Naive thymus-derived CD8-positive, alpha-beta T cell (primary cell): ENCODE measurements at places on chromosomes 6 and 20. TPM values are rescaled to one million over a fixed set of nuclear protein-coding genes. Genes with fewer than 3 reads are reported as not detected.

DNA sequence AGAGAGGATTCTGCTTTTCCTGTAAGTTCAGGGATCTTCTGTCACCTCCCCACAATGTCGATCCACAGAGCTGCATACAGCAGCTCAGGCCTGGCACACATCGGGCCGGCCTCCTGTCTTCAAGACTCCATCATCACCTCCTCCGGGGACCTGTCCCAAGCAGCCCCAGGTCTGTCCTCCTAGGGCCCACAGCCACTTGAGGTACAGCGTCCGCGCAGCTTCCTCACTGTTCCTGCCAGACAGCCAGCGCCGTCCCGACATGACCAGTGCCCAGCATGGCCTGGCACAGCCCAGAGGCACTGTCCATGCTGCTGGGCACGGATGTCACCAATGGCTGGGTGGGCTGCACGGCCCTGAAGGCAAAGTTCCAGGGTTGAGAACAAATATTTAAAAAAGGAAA, 101.6 kb downstream of the DLL1 start:
- no peak for DNase-seq

GRCh38 chr20:22394583-22394982, 189.8 kb downstream of the FOXA2 start:
- no peak for DNase-seq

The BNIP5 gene
- polyA plus RNA-seq, result not detected

- no peak for DNase-seq
Observed at GRCh38 chr20:17873410-17874270, 95.0 kb downstream of the SNX5 start.

DNA sequence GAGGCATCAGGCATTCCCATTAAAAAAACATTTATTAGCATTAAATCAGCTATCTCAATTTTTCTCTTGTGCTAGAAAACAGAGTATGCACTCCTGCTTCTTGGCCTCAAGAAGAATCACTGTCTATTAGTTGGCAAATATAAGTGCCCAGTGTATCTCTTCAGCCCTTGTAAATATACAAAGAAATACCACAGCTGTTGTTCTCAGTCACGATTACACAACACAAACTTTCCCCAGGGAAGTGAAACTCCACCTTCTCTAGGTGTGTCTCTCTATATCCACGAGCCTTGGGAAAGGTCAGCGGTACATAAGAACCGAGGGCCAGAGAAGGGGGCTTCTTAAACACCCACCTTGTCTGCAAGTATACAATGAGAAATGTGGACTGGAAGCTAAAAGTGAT, 194.7 kb downstream of the PKHD1 start:
- DNase-seq, result no peak

- DNase-seq, result no peak
Observed at GRCh38 chr6:11701573-11701972, 77.0 kb downstream of the ADTRP start.

GRCh38 chr6:63094947-63095346, 116.3 kb upstream of the FKBP1C start:
- no peak for DNase-seq

GRCh38 chr6:26454631-26455030, 3.1 kb upstream of the BTN2A1 start:
- DNase-seq, result no peak

DNA sequence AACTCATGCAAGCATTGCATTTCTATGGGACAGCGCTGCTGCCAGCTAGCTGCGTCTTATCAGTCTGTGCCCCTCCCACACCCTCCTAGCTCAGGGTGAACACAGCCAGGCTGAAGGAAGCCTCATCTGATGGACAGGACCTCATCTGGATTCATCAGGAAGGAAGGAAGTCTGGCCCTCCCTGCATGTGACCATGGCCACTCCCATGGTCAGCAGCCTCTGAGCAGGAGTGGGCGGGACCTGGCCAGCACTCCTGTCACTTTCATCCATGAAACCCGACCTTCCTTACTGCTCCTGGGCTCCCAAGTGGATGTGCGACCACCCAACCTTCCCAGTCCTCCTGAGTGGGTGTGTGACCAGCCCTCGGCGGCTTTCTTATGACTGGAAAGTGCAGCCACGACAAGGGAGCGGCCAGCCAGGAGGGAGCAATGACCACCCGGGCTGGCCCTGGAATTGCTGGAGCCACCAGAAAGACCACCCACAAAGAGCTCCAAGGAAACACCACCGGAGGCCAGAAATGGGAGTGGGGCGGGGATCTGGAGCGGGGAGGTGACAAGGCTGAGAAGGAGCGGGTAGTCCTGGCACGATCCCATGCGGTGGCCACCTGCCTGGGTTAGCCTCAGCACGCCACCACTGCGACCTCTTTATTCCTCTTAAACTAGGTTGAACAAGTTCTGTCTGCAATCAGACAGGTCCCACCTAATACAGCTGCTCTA, 241.2 kb downstream of the TTLL2 start:
- DNase-seq, result no peak

The POU5F1 gene
- not detected for polyA plus RNA-seq

- no peak for DNase-seq
Observed at GRCh38 chr20:11697646-11698045, 220.0 kb upstream of the BTBD3 start.

DNA sequence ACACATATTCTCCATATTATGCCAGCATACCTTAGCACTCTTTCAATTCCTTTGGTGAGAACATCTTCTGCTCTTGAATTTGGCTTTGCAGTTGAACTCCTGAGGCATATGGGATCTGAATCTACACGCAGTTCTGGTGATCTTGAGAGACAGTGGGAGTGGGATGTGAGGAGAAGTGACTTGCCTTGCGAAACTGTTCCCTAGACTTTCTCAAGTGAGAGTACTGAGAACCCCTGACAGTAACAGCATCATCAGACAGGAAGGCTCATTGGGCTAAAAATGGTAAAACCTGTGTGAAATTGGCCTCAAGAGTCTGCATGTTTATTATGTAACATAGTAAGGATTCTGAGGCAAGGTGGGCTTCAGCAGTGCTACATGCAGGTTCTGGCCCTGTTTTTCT, 49.1 kb upstream of the CEP85L start:
- DNase-seq, result no peak

DNA sequence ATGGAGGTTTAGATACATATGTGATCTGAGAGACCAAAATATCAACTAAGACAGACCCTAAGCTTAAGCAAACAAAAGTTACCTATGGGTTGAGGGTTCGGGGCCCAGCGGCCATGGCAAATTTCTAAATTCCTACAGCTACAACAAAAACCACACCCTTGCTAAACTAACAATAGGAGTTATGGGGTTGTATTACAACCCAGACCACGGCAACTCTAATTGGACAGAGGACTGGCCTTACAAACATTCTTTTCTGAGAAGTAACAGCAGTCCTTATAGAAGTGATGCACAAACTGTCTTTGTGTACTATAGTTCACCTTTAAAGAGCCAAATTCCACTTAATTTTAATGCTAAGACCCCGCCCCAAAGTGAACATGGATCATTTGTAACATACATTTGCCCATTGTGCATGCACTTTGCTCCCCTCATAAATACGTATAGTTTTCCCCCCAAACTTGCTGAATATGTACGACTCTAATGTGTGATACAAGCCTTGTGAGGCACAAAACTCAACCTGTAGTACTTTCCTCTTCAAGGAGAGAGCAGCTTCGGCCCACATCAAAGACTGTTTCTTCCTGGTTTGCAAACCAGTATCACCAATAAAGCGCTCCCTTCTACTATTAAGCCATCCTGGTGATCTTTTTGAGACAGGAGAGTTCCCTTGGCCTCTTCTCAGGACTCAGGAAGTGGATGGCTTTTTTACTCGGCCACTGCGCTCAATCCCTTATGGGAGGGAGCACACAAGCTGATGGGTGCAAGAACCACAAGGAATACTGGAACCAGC, 25.6 kb upstream of the MBOAT1 start:
- no peak for DNase-seq

DNA sequence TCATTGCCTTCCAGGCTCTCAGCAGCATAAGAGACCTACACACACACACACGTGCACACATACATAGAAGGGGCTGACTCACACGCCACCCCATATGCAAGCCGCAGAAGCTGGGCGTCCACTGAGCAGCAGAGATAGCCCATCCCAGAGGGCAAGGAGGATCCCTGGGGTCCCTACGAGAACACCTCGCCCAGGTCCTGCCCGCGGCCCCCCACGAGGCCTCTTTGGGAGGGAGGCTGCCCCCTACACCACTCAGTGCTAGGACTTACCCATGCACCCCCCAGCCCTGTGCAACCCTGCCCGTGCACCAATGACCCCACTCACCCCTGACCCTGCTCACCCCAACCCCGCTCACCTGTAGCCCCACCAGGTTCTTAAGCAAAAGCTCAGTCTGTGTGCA, 20.6 kb upstream of the NTSR1 start:
- DNase-seq, result no peak

DNA sequence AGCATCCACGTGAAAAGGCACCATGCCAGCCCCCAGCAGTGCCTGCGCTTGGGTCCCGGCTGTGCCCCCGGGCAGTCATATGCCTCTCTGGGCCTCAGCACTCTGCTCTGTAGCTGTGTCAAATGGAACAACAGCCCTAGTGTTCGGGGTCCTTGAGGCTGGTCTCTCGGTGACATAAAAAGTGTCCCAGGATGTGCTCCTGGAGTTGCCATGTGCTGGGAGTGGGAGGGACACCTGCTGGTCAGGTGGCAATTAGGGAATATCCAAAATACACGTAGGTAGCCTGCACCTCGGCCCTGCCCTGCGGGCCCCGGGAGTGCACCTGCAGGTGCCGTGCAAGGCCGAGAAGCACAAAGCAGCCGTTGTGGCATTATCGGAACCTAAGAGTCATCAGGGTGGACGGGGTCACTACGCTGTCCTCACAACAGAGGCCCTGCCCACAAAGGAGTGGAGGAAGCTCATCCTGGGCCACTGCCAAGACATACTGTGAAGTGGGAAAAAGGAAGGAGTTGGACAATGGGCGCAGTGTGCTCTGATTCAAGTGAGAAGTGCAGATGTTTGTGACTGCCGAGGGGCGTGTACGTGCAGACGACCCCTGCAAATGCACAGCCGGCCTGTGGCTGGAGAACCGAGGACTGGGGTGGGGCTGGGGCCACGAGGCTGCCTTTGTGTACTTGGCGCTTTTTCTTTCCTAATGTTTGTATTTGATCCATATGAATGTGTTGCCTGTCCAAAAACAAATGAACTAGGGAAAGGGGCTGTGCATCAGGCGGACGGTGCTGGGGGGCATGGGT, 24.6 kb downstream of the SLCO4A1 start:
- DNase-seq, result no peak

- no peak for DNase-seq
Observed at GRCh38 chr20:43994486-43995100, 79.9 kb downstream of the TOX2 start.

GRCh38 chr6:134949927-134950326, at the start of gene ALDH8A1:
TSS of gene ALDH8A1 (minus strand) at chr6:134950101. CDS start at chr6:134950053, 48 bp downstream.
- no peak for DNase-seq

GRCh38 chr20:17693444-17694001, 6.2 kb upstream of the BANF2 start:
- no peak for DNase-seq

DNA sequence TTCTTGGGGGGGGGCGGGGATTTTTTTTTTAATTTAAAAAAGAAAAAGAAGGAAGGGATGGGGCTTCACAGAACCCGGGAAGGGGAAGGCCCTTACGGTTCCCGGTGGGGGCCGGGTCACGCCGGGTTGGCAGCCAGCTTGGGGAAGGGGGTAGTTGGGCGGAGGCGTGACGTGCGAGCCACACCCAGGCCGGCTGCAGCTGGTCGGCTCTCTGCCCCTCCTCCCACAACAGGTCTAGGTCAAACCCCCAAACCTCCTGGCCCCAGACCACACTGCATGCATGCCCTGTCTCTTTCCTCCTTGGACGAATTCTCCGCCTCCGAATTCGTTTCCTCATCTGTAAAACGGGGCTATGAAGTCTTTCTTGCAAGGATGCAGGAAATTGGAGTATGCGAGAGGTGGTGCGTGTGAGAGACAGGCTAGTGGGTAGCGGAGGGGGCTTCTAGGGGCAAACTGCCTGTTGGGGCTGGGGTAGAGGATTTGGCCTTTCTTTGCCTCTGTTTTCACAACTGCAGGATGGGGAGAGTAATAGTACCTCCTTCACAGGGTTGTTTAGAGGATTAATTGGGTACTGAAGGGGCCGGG, 828 bp downstream of the HCK start:
- DNase-seq, result no peak

DNA sequence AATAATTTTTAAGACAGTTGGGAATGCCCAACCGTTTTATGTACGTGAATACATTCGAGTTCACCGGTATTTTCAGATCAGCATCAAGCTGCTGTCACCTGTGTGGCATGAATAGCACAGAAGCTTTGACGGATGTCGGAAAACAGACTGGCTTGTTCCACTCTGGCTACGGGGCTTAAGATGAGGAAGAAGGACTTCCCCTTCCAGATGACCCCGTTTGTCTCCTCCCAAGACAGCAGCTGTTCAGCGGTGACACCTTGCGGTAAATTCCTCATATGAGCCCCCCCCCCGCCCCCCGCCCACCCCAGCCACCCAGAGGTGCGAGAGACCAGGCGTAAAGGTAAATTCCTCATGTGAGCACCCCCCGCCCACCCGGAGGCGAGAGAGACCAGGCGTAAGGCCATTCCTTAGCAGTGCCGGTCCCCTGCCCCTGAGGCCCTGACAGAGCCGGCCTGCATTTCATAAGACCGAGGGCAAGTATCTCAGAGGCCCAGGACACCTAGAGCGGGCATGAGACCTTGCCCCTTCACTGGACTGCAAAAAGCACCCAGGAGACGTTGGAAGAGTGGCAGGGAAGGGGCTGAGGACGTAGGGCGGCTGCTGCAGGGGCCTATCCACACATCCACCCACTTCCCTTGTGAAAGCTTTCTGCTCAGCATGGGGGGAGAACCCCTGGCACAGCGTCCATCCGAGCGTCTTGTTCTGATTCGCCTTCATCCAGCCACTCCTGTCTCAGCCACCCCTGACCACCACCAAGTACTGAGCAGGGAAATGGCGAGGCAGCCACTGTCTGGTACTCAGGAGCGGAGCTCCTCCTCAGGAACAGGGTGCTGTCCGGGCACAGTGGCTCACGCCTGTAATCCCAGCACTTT, 7.3 kb upstream of the PCMTD2 start:
- DNase-seq, result no peak

GRCh38 chr6:3455569-3456394, 1.1 kb downstream of the SLC22A23 start:
- DNase-seq, result no peak

DNA sequence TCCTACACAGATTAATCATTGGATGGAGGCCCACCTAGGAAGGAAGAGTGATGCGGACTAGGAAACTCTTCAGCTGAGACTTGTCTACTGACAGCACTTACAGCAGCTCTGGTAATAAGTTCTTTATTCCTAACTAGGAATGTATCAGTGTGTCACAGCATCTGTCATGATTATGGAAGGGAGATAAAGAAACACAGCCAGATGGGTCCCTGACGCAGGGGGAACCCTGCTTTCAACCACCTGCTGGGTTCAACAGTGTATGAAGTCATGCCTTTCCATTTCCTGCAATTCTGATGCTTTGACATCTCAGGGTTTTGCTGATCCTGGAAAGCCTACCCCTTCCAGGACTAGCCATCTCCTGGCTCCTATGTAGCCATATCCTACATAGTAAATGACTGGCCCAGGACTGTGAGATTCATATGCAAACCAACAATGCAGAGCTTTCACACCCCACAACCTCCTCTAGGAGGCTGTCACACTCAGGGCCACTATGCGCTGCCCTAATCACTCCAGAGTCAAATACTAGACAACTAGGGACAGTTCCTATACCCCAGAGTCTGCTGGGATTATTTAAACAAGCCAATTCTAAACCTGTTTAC, 29.0 kb upstream of the MANEA start:
- no peak for DNase-seq

The TSHZ2 gene
- not detected for polyA plus RNA-seq
